ENCODE measurements at places on chromosomes 3 and 15. TPM values are rescaled to one million over a fixed set of nuclear protein-coding genes. Genes with fewer than 3 reads are reported as not detected.

RNU6-1 gene
- total RNA-seq = not detected

DNA sequence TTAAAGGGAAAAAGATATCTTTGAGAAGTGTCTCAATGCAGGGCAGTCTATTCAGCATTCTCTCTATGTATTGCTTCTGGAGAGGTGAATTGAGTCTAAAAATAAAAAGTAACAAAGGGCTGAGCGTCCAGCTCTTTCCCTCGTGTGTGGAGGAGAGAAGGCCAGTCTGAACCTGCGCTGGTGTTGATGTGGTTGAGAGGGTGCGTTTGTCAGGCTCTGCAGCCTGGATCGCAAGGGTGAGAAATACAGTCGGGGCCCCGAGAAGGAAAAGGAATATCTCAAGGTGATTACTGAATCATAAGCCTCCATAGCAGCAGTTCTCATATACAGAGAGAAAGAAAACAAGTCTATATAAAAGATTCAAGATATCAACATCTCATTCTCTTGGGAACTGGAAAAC, 494.1 kb upstream of the MDFIC2 start:
- H3K4me1 ChIP-seq = no peaks in the 10 kb centered on the region
- no peak for DNase-seq
- no peak overlapping the region for H3K27ac ChIP-seq
- no peaks in the 10 kb centered on the region for H3K27me3 ChIP-seq
- no peak overlapping the region for H3K4me3 ChIP-seq

DNA sequence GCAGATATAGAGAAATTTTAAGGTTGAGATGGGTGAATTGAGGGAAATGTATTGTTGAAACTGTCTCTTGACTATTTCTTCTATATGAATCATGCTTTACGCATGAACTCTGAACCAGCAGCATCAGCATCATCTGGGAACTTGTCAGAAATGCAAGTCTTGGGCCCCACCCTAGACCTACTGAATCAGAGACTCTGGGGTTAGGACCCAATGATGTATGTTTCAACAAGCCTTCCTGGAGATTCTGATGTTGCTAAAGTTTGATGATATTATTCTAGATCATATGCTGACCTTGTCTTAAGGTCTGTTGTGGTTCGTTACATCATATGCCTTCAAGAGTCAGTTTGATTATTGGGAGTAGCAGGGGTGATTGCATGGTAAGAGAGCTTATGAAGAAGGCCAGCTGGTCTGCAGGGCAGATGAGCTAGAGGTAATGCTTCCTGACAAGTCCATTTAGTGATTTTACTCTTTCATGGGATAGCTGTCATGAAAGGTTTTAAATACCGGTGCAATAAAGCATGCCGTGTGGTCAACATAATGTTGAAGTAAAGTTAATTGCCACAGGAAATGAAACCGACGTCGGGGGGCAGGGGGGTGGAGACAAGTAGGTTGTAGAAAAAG, 152.4 kb upstream of the MRPL3 start:
- H3K4me1 ChIP-seq = no peaks in the 10 kb centered on the region
- H3K27ac ChIP-seq = no peak overlapping the region
- H3K4me3 ChIP-seq = no peak overlapping the region
- DNase-seq = no peak
- no peaks in the 10 kb centered on the region for H3K27me3 ChIP-seq

THSD4 gene
- 7.1 TPM for total RNA-seq

- H3K4me1 ChIP-seq = no peaks in the 10 kb centered on the region
- H3K36me3 ChIP-seq = no peaks in the 10 kb centered on the region
- H3K27me3 ChIP-seq = no peaks in the 10 kb centered on the region
- no peak for DNase-seq
- H3K4me3 ChIP-seq = no peak overlapping the region
These were observed 242.5 kb downstream of the CADPS start for GRCh38 chr3:62632510-62633294.

- DNase-seq = no peak
- no peaks in the 10 kb centered on the region for H3K27me3 ChIP-seq
- H3K36me3 ChIP-seq = no peaks in the 10 kb centered on the region
- H3K4me3 ChIP-seq = no peak overlapping the region
These were observed 77.4 kb downstream of the SLTM start for GRCh38 chr15:58856086-58856485.

DNA sequence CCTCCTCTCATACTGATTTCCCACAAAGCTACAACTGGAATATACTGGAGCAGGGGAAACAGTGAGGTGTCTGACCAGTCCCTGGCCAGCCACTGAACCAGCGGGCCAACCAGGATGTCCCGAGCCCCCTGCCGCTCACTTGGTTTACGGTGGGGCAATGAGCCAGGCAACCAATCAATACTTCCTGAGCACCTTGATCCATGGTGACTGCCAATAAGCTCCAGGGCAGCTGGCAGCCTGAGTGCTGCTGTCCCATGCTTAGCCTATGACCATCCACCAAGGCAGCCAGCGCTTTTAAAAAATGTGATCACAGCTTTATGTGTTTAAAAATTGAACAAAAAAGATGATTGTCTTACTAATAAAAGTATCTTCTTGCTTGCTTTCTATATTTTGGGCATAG, 4.2 kb downstream of the SCN10A start:
- H3K4me1 ChIP-seq = no peaks in the 10 kb centered on the region
- no peak overlapping the region for H3K4me3 ChIP-seq
- H3K36me3 ChIP-seq = no peaks in the 10 kb centered on the region
- no peak overlapping the region for H3K27ac ChIP-seq
- no peaks in the 10 kb centered on the region for H3K27me3 ChIP-seq
- no peak for DNase-seq

DNA sequence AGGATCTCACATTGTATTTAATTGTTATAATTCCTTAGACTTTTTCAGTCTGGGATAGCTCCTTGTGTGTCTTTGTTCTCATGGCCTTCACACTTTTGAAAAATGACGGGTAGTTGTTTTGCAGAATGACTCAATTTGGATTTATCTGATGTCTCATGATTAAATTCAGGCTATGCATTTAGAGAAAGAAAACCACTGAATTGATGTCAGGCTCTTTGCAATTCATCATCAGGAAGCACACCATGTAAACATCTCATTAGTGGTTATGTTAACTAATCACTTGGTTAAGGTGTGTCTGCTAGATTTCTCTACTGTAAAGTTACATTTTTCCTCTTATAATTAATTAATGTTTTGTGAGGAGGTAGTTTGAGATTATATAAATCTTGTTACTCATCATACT, 8.0 kb upstream of the SLC22A13 start:
- H3K4me3 ChIP-seq = no peak overlapping the region
- DNase-seq = no peak
- no peaks in the 10 kb centered on the region for H3K27me3 ChIP-seq
- H3K27ac ChIP-seq = no peak overlapping the region
- H3K4me1 ChIP-seq = no peaks in the 10 kb centered on the region
- H3K36me3 ChIP-seq = no peaks in the 10 kb centered on the region

Measured in uterus (tissue), 4 donors.